Iris pigment epithelial cell (primary cell): ENCODE measurements at places on chromosomes 11 and 22.

DNA sequence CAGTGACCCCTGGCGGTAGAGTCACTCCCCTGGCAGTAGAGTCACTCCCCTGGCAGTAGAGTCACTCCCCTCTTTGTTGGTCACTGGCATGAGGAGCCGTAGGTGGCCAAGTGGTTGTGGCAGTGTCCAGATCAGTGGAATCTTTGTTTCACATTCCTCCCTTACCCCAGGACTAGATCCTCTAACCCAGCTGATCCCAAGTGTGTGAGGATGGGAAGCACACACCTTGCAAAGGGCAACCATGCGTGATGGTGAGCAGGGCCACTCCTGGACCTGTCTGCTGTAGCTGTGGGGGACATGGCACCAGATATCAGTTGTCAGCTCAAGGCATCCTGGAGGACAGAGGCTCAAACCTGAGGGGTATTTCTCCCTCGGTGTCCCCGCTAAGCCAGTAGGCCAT lies 37.8 kb downstream of the OSBP2 start:
- DNase-seq: no peak

- DNase-seq: peak; percentile 5
Measured at GRCh38 chr11:15073361-15074205, at the start of gene CALCB. Gene CALCB (plus strand): TSS chr11:15073593. CDS start chr11:15074719, 1,126 bp downstream.

- no peak for DNase-seq
Measured at GRCh38 chr22:33515795-33516194, 404.5 kb downstream of the LARGE1 start.

DNA sequence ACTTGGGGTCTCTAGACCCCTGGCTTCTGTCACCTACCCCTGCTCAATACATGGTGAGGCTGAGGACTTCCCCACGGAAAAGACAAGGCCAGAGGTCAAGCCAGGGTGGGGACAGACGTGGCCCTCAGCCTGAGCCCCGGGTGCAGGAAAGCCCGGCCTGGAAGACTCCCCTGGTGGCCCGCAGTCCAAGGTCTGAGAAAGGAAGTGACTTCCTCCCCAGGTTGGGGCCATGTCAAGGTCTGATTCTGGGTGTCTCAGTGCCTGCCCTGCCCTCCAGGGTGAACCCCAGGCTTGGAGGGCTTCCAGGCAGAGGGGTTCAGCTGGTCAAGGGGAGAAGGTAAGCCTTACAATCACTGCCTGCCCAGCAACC lies 3.9 kb downstream of the CTSD start:
- no peak for DNase-seq

DNA sequence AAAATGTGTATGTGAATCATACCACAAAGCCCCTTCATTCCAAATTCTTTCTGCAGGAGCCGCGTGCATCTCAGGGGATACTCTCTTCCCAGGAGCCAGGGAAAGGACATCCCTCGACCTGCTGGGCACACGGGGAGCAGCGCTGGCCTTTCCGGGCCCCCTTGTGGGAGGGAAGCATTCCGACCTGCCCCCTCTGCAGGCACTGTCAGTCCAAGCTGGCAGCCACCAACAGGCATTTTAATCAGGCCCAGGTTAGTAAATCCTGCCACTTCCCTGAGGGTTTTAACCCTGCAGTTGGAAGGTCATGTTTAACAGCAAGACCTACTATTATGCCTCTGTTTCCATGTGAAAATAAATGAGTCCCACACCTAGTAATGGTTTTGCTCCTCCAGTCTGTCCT lies 391.5 kb downstream of the SHANK2 start:
- DNase-seq: no peak

- DNase-seq: no peak
Measured at GRCh38 chr11:94988748-94989147, 15.2 kb downstream of the KDM4D start.

DNA sequence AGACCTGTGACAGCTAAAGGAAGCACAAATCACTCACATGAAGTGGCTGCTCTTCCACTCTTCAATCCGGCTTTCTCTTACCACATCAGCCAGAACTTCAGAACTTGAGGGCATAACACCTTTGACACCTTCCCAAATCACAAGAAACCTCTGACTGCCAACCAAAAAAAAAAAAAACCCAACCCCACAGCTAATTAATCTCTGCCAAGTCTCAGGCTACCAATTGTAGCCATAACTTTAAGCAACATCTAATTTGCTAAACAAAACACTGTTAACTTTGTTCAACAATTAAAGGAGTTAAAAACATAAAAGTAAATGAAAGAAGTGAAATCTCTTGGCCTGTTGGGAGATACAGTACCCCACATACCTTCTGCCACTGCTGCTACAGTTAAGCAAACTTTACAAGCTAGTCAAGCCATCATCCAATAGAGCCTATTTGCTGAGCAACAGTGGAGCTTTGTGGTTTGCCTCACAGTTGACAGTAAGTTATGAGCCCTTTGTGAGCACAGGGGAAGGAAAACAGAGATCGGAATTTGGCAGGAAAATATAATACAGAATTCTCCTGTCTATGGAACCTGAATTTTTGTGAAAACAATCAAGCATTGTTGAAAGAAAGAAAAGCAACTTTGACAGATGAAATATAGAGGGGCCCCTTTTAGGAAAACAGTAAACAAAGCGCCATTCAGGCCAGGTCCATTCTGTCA lies at the start of gene SOX6:
Gene SOX6, minus strand, starts transcription at position 490 of the 704 bp plus-strand sequence. CDS start 15,298 bp downstream, outside the sequence.
- no peak for DNase-seq

DNA sequence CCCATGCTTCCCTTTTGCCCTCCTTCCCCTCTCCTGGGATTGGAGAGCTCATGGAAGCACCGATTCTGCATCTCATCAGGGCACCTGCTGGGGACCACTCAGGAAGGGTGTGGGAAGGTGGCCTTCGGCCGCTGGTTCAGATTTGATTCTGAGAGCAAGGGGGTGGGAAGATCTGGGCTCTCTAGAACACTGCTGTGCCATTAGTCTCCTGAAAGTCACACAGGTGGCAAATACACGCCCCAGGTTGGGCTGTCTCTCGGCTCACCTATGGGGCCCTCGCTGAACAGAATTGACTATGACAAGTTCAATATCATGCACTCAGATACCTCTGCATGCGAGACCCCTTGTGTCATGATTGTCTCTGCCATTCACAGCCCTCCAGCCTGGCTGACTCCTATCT lies 12.8 kb upstream of the APOBEC3A start:
- no peak for DNase-seq

GRCh38 chr11:133787379-133788141 lies 57.8 kb downstream of the SPATA19 start:
- no peak for DNase-seq

- no peak for DNase-seq
Measured at GRCh38 chr11:94111660-94112059, 17.0 kb upstream of the PANX1 start.

DNA sequence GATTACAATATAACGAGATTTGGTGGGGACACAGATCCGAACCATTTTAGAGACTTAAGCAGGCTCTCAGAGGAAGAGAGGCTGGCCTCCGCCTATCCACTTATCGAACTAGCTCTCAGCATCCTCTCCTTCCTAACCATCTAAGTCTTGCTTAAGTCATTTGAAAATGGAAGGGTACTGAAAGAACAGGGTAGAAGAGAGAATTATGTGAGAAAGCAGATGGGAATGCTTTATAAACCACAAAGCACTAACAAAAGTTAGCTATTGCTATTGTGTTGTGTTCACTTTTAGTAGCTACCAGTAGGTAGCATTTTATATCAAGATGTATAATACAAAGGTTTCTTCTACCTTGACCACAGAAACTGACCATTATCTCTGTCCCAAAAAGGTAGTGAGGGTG lies 153.4 kb upstream of the CADM1 start:
- DNase-seq: peak; percentile 5

- DNase-seq: peak; percentile 82
Measured at GRCh38 chr22:25754527-25755202, 12.7 kb downstream of the MYO18B start.

GRCh38 chr22:29443861-29444792 lies 5.7 kb downstream of the RFPL1 start:
- DNase-seq: no peak

DNA sequence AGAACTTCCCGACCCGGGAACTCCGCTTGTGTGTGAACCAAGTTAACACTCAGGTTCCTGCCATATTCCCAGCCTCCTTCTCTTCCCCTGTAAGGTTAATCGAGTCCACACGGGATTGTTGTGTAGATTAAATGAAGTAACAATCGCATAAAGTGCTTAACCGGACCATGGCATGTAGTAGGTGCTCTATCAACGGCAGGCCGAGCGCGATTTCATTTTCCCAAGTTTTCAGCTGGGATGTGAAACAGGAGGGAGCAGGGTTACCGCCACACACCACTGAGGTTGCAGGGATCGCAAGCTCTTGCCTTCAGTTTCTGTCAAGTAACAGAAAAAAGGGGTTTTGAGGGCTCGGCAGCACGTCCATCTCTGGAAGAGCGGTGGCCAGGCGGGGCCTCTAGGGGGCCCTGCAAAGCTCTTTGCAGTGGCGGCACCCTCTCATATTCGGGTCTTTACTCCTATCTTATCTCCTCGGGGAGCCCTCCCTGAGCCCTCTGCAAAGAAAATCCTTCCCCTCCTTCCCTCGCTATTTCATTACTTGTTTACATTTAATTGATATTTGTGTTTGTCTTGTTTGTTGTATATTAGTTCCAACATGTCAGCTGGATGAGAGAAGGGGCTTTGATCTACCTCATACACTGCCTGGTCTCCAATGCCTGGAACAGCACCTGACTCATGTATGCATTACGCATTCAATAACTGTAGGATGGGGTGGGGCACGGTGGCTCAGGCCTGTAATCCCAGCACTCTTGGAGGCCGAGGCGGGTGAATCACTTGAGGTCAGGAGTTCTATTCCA lies 816 bp upstream of the PLEKHA7 start:
- peak; percentile 71 for DNase-seq

DNA sequence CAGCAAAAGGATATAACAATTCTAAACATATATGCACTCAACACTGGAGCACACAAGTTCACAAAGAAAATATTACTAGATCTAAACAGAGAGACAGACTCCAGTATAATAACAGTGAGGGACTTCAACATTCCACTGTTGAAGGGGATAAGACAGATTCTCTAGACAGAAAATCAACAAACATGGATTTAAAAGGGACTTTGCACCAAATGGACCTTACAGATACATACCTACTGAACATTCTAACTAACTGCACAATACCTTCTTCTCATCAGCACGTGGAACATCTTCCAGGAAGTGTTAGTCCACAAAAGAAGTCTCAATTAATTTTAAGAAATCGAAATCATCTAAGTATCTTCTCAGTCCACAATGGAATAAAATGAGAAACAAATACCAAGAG lies 26.6 kb downstream of the RSF1 start:
- no peak for DNase-seq

- DNase-seq: no peak
Measured at GRCh38 chr11:20656901-20657300, 12.5 kb upstream of the NELL1 start.

GRCh38 chr22:43388420-43388851 lies 23.4 kb upstream of the MPPED1 start:
- peak; percentile 52 for DNase-seq

- no peak for DNase-seq
Measured at GRCh38 chr11:94036096-94036495, 14.9 kb downstream of the HEPHL1 start.

DNA sequence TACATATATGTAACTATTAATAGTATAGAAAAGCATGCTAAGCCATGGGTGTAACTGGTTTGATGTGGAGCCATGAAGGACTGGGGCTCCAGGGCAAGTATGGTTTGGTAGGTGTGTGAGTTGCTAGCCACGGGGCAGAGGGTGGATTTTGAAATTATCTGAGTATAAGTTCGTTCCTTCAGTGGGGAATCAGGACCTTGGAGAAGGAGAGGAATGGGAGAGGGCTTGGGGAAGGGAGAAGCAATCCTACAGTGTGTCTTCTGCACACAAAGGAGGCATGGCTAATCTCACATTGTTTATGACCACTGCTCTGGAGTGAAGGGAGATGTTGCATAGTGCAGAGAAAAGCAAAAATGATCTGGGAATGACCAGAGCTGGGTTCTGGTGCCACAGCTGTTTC lies 127.8 kb upstream of the CADM1 start:
- DNase-seq: no peak

- peak; percentile 23 for DNase-seq
Measured at GRCh38 chr11:64060861-64061444, 25.2 kb downstream of the FLRT1 start.

DNA sequence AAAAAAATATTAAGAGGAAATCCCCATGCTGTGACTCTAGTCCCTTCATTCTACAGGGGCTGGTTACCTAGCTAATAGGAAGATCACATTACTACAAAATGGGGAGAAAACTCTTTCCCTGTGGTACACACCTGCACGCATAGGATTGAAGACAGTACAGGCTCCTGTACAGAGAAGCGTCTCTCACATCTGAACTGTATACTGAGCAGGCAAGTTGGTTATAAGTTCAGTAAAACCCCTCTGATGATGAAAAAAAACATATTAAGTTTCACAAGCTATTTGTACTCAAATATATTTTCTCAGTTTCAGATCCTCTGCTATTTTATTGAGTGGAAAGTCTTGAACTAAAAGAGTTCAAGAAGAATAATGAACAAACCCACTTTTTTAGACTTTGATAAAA lies 156.9 kb upstream of the HSD17B12 start:
- no peak for DNase-seq

DNA sequence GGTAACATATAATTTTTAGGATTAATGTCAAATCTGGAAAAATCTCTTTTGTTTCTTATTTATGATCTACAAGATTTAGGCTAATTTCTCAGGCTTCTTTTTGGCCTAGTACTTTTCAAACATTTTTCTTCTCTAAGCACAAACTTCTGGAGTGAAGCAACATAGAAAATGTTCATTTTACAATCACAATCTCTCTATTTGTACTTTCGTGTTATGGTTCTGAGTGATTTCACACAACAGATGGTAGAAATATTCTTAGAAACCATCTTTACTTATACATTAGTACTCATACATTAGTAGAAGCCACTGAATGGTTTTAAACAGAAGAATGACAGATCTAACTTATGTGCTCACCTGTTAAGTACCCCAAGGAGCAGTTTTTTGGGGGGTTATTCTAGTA lies 106.3 kb upstream of the ANO3 start:
- no peak for DNase-seq

- DNase-seq: no peak
Measured at GRCh38 chr11:5065027-5065426, 4.3 kb upstream of the OR52E1 start.

DNA sequence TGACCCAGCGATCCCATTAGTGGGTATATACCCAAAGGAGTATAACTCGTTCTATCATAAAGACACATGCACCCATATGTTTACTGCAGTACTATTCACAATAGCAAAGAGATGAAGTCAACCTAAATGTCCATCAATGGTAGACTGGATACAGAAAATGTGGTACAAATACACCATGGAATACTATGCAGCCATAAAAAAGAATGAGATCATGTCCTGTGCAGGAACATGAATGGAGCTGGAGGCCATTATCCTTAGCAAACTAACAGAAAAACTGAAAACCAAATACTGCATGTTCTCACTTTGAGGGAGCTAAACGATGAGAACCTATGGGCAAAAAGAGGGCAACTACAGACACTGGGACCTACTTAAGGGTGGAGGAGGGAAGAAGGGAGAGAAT lies 146.8 kb downstream of the SBF2 start:
- no peak for DNase-seq

DNA sequence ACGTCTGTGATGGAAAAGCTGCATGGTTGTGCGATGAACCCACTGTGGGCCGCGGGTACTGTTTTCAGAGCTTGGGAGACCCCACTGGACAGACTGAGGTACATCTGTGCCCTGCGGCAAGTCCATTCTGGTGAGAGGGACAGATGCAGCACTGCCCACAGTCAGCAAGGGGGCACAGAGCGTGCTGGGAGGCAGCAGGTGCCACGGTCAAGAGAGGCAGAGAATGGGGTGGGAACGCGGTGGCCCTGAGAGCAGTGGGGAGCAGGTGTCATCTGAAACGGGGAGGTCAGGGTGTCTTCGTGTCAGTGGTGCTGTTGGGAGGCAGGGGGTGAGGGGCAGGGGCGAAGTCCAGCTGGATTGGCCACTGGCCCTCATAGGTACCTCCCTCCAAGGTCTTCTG lies 32.0 kb downstream of the TBC1D22A start:
- no peak for DNase-seq
